ENCODE measurements at places on chromosomes 11 and 22. TPM values are rescaled to one million over a fixed set of nuclear protein-coding genes. Genes with fewer than 3 reads are reported as not detected.

The OR6A2 gene
- polyA plus RNA-seq: not detected

The MAPK12 gene
- 30.4 TPM for polyA plus RNA-seq

GRCh38 chr11:77968337-77968736 lies 26.1 kb downstream of the INTS4 start:
- no peak for DNase-seq

GRCh38 chr11:35676611-35676965 lies 14.0 kb downstream of the TRIM44 start:
- DNase-seq: no peak

- DNase-seq: no peak
Observed at GRCh38 chr11:111982541-111983186, 42.5 kb upstream of the DLAT start.

- no peak for DNase-seq
Observed at GRCh38 chr22:27825174-27825573, 23.6 kb upstream of the MN1 start.

- no peak for DNase-seq
Observed at GRCh38 chr11:5591613-5592012, 4.8 kb upstream of the TRIM6 start.

GRCh38 chr11:131899950-131900580 lies 529.6 kb downstream of the NTM start:
- DNase-seq: no peak

DNA sequence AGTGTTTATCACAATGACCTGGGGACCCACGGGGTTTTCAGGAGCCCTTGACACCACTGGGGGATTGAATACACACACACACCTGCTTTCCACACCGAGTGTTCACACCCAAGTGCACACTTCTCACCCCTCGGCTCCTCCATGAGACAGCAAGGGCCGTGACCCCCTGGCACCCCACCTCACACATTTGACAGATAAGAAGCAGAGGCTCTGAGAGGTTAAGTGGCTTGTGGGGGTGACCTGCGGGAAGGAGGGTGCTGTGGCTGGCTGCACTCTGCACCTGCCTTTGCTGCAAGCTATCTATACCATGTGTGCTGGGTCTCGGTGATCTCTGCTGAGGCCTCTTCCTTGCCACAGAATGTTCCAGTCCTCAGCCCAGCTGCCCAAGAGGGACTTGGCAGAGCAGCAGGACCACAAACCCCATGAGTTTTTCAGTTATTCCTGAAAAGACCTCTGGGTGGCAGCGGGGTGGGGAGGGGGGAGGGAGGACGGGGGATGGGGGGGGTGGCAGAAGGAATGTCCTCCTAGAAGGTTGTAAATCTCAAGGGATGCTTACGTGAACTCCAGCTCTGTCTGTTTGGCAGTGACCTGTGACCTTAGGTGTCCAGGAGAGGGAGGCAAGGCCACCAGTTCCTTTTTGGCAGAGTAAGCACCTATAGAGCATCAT lies 47.9 kb upstream of the RFPL3 start:
- DNase-seq: no peak

All from right lung (tissue), 10 donors.